Astrocyte of the spinal cord (primary cell): ENCODE measurements at places on chromosomes 3 and 15.
A peak's percentile ranks its signal among the peaks of the same experiment; 100 is the strongest.

DNA sequence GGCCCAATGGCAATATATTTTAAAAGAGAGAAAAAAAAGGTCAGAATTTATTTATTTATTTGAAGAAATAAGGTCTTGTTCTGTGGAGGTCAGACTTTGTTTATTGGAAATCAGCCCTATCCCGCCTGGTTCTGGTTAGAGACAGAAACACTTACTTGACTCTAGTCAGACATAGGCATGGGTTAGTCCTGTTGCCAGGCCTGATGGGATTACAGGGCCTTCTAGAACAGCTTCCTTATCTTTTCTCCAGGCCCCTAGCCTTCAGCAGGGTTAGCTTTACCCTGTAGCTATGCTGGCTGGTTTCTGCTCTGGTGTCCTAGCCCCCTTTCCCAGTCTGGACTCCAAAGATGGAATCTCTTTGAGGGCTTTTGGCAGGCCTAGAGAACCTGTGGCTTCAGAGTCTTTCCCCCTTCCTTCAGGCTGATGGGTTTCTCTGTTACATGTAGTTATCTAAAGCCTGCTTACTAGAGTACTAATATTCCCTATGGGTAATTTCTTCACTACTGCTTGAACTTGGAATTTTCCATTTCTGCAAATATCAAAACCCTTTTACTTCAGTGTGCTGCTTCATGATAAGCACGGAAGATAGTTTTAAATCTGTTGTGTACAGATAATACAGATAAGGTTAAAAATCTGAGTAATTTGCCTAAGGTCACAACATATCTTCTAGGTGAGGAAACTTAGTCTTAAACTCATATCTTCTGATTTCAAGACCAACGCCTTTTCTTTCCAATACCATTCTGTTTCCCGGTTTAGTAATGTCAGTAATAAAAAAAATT lies 10.6 kb downstream of the IREB2 start:
- no peak for DNase-seq

DNA sequence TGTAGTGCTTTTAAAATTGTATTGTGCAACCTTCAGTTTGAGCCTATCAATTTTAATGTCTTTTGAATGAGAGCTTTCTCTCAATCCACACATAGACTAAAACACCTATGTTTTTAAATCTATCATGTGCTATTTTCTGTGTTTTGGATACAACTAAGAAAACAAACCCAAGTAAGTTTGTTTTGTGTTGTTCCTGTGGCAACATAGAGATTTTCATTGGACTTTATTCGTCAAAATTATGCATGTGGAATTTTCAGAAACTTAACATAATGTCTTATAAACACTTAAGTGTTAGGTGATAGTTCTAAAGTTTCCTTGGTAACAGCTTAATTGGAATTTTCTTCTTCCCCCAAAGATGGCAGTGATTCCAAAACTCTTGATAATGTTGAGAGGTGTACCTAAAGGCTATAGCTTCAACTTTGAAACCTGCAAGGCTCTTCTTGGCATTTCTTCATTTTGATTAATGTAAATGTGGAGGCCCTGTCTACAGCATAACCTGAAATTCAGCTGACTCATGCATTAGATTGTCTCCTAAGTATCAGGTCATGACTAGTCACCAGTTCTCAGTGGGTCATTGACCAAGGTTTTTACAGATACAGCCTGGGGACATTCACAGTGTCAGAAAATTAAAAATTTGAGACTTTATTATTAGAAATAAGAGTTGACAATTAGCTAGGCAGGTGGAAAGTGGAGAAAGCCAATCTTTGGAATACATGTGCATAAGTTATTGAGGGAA lies 44.4 kb downstream of the COL6A5 start:
- DNase-seq: no peak

GRCh38 chr15:68989541-68990230 lies 24.8 kb upstream of the NOX5 start:
- no peak for DNase-seq

DNA sequence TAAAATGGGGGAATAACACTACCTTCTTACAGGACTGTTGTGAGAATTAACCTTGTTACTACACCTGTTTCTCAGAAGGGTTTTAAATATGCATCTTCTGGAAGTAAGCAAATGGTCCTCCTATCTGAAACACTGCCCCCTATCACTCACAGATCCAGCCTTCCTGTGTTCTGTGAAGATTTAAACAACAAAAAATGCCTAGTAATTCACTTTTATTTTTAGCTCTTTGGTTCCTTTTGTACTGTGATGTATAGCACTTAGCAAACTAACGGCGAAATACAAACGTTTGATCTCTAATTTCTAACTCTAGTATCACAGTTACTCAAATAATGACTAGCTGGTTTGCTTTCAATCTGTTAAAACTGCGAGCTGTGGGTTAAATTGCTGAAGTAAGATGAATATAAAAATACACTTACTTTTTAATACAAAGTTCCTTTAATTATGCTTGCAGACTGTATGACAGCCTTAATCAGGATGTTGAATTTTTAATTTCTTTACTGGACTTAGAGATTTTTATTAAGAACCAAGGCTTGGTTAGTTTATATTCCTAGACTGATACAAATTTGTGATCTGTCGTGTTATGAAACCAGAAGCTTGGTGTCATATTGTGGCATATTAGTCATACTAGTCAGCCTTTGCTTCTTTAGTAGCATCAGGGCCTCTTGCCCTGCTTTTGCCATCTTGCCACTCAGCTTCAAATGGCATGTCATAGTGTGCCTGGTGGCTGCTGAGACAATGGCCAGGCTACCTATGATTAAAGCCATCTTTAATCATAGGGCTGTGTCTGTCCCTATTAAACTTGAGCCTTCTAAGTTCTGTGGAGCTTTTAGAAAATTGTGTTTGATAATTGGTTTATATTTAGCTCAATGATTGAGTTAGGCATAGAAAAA lies 9.2 kb downstream of the EIF3J start:
- peak; percentile 32 for DNase-seq

DNA sequence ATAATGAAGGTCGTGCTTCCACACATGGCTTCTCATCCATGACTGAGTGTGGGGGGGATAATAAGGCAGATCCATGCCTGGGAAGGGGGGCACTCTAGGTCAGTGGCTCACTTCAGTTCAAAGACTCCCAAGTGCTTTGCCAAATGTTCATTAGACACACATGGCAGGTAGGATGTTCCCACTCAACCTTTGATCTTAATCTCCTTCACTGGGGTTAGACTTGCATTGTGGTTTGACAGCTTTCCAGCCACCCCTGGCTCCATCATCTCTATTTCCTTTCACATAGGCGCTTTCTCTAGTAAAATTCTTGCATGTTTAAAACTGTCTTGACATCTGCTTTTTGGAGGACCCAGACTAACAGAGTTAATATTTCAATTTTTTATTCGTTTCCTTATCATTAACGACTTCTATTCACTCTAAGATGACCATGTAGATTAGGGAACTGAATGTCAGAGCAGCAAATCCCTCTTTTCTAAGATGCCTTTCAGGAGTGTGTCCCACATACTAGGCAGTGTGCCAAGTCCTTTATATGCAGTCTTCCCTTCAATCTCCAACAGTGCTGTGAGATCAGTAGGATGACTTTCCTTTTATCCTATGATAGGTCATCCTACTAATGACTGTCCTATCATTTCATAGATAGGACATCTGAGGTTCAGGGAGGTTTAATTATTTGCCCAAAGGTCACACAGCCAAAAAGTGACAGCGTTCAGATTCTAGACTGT lies 57.9 kb downstream of the BTD start:
- DNase-seq: peak; percentile 33

GRCh38 chr3:112813723-112814171 lies 32.9 kb downstream of the CD200R1L start:
- DNase-seq: no peak

DNA sequence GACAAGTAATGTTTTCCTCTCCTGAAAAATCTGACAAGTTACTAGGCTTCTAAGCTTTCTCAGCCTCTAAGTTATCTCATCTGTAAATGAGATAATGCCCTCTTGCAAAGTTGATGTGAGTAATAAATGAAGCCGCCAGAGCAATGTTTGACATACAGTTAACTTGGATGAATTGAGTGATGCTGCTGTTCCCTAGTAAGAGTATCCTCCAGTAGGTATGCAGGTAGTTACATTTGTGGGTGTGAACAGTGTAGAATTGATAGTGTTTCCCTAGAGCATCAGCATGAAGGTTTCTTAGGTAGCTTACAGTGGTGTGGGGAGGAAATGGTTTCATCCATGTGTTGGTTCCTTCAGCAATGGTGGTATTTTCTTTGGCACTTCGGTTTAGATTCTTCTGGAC lies 3.4 kb downstream of the ATP2C1 start:
- no peak for DNase-seq

GRCh38 chr3:50639055-50639494 lies 22.1 kb downstream of the MAPKAPK3 start:
- DNase-seq: peak; percentile 69

DNA sequence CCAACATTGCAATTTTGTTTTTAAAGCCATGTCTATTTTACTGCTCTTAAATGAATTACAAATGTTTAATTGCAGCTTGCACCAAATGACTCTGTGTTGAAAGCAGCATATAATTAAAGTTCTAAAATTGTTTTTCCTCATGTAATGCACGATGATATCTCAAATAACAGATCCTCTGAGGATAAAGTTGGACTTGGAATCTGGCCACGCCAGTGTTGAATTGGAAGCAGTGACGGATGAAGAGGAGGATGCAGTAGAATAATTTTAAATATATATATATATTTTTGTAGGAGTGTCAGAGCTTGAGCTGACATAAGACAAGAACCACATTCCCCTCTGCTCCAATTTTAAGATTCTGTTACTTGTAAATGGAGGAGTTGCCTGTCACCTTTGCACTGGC lies 406.6 kb upstream of the DPPA4 start:
- no peak for DNase-seq

GRCh38 chr3:53195602-53196574 lies 34.9 kb downstream of the PRKCD start:
- peak; percentile 29 for DNase-seq

DNA sequence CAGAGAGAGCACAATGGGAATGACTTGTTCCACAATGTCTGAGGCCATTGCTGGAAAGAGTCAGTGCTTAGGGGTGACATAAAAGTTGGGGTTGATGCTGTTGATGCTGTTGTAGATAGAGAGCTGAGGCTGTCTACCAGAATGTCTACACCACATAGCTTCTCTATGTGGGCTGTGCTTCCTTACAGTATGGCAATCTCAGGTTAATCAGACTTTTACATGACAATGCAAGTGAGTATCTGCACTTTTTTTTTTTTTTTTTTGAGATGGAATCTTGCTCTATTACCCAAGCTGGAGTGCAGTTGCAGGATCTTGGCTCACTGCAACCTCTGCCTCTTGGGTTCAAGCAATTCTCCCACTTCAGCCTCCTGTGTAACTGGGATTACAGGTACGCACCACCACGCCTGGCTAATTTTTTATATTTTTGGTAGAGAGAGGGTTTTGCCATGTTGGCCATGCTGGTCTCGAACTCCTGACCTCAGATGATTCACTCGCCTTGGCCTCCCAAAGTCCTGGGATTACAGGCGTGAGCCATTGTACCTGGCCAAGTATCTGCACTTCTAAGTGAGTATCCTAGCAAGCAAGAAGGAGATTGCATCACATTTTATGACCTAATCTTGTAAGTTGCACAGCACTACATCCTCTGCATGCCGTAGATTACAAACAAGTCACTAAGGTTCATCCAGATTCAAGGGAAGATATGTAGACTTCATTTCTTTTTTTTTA lies 28.7 kb downstream of the DLEC1 start:
- DNase-seq: no peak

- no peak for DNase-seq
These were observed 35.1 kb downstream of the POC1A start for GRCh38 chr3:52119099-52119498.

DNA sequence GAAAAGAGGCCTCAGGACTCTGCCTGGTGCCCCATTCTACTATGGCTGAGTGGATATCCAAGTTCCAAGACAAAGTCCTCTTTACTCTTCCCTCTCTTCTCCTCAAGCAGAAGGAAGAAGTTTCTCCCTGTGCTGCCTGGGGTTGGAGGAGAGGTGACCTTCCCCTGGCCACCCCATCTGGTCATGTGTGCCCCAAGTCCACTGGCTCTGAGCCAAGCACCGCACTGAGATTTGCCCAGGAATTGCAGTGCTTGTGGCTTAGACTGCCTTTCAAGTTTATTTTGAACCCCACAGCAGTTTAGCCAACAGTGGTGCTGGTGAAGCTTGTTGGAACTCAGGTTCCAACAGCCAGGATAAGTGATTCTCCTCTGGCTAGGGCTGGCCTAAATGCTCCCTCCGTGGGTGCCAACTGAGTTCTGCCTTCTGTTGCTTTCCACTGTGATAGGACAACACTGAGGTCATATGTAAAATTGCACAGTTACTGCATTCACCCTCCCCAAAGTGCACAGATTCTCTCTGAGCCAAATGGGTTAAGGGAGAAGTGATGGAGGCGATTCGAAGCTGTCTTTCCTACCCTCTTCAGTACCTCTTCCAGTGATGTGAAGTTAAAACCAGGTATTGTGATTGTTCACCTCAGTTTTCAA lies 69.9 kb downstream of the TMCO5A start:
- no peak for DNase-seq

DNA sequence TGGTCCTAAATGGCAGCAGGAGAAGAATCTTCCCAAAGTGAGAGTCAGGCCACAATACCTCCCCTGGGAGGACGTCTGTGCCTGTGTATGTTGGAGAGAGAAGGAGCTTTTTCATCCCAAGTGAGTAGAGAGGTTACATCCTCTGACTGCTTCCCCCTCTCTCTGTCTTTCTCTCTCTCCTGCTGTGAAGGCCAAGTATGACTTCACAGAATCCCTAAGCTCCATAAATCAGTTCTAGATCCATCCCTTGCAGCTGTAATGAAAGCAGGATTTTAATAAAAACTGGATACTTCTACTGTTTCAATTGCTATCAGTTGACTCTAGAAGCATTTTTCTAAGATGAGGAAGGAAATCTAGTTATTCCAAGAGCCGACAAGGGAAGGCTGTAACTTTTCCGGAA lies 389.1 kb upstream of the PROK2 start:
- no peak for DNase-seq

GRCh38 chr15:100949691-100950090 lies 30.5 kb downstream of the LRRK1 start:
- DNase-seq: no peak

GRCh38 chr3:161274691-161275298 lies 53.7 kb downstream of the NMD3 start:
- DNase-seq: peak; percentile 60

DNA sequence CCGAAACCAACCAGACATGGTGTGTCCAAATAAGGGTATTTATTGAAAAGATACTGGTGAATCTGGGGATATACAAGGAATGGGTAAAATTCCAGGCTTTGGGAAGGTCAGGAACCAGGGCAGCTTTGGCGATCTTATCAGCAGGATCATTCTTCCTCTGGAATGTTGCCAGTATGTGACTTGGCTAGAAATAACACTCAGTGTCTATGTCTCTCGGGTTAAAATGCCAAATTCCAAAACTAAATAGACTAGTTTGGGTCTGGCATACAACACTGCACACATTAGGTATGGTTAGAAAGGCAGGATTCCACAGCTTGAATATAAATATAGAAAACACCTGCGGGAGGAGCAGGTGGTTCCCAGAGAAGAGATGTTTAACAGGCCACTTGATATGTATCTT lies 220.2 kb upstream of the CD96 start:
- no peak for DNase-seq

DNA sequence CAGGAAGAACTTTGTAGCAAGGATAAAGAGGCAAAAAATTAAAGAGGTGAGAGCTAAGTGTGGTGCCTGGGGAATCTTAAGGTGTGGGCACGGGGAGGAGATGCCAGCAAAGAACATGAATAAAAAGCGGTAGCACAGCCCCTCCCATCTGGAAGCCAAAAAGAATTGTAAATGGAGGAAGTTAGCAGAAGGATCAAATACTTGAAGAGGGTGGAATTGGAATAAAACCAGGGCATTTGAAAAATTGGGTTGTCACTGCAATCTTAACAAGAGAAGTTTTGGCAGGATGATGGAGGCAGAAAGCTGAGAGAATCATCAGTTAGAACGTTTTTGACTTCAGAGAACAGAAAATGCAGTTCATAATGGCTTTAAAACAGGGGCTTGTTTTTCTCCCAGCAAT lies 2.4 kb downstream of the CCR2 start:
- DNase-seq: no peak
